ENCODE measurements at places on chromosomes 4 and X. TPM values are rescaled to one million over a fixed set of nuclear protein-coding genes. Genes with fewer than 3 reads are reported as not detected.

DNA sequence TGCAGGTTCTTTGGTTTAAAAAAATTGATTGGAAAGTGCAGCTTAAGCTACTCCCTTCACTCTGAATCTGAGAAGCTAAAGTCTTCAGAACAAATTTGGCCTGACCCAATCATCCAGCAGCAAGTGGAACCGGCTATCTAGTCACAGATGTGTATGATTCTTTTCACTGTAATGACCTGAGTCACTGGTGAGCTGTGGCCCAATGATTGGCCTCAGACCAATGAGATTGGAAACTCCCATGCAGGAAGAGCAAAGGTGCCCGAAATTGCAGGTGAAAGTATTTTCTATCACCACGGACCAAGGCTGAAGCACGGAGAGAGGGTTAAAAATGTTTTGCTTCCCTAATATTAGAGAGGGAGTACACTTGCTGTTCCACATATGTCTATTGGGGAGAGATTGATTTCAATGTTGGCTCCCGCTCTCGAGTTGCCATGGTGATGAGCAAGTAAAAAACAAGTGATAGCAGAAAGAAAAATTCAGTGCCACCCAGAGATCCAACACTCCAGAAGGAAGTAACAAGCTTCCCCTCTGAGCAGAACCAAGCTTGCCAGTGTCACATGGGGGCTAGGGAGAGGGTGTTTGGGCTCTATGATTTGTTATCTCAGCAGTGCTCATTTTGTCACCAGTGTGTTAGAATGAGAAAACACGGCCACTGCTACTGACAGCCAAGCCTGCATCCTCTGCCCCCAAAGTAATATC is 11.2 kb downstream of the RIPPLY1 start:
- DNase-seq = no peak
- no peaks in the 10 kb centered on the region for H3K36me3 ChIP-seq
- no peaks in the 10 kb centered on the region for H3K4me1 ChIP-seq
- H3K4me3 ChIP-seq = no peak overlapping the region
- peaks cover 15% of the 10 kb centered on the region for H3K27me3 ChIP-seq
- no peak overlapping the region for H3K27ac ChIP-seq

Gene CPZ
- 18.4 TPM for total RNA-seq

- DNase-seq = no peak
- no peak within 1 kb of the TSS for H3K27ac ChIP-seq
- H3K36me3 ChIP-seq = no peaks in the 10 kb centered on the region
- peaks cover 5% of the 10 kb centered on the region for H3K27me3 ChIP-seq
These were observed at the start of gene FAM47B for GRCh38 chrX:34942496-34942895. Gene FAM47B, plus strand, starts transcription at chrX:34942796. Its CDS starts 36 bp downstream, at chrX:34942832.

- H3K27me3 ChIP-seq = peaks cover 7% of the 10 kb centered on the region
- DNase-seq = no peak
- no peaks in the 10 kb centered on the region for H3K36me3 ChIP-seq
- H3K4me1 ChIP-seq = no peaks in the 10 kb centered on the region
- no peak overlapping the region for H3K27ac ChIP-seq
- no peak overlapping the region for H3K4me3 ChIP-seq
These were observed 17.6 kb upstream of the SCML1 start for GRCh38 chrX:17719711-17720110.

GRCh38 chr4:93061826-93062225 is 758.1 kb downstream of the GRID2 start:
- no peaks in the 10 kb centered on the region for H3K36me3 ChIP-seq
- no peak for DNase-seq
- H3K4me1 ChIP-seq = no peaks in the 10 kb centered on the region
- H3K4me3 ChIP-seq = no peak overlapping the region

GRCh38 chrX:48890934-48891401 is 6.6 kb downstream of the TIMM17B start:
- H3K4me1 ChIP-seq = peaks cover 13% of the 10 kb centered on the region
- peak overlapping the region; percentile 54 for H3K4me3 ChIP-seq
- no peak for DNase-seq
- H3K27ac ChIP-seq = no peak overlapping the region
- H3K36me3 ChIP-seq = peaks cover 11% of the 10 kb centered on the region

Measured in muscle of leg (tissue), 16 donors.